ENCODE measurements at places on chromosomes 6 and 20.

DNA sequence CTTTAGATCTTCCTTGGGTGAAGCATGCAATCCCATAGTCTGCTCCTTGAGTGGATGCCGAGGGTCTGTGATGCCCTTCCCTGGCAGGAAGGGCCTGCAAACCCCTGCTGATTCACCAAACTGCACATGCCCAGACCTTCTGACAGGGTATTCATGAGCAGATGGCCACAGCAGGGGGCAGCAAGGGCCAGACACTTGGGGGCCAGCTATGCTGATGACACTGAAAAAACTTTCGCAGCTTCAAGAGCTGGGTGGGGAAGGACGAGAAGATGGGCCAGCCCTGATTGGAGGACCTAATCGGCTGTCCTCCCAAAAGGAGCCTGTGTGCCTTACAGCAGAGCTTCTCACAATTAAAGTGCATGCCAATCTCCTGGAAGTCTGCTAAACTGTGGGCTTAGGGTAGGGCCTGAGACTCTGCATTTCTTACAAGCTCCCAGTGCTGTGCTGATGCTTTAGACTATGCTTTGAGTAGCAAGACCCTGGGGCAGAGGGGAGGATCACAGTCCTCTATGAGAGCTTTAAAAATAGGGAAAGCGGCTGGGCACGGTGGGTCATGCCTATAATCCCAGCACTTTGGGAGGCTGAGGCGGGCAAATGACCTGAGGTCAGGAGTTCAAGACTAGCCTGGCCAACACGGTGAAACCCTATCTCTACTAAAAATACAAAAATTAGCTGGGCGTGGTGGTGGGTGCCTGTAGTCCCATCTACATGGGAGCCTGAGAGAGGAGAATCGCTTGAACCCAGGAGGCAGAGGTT is 15.2 kb upstream of the GDAP1L1 start:
- no peak for DNase-seq

GRCh38 chr20:48283470-48284110 is 498.3 kb upstream of the SULF2 start:
- DNase-seq, result no peak

GRCh38 chr20:3279761-3280160 is 40.8 kb upstream of the SLC4A11 start:
- DNase-seq, result no peak

DNA sequence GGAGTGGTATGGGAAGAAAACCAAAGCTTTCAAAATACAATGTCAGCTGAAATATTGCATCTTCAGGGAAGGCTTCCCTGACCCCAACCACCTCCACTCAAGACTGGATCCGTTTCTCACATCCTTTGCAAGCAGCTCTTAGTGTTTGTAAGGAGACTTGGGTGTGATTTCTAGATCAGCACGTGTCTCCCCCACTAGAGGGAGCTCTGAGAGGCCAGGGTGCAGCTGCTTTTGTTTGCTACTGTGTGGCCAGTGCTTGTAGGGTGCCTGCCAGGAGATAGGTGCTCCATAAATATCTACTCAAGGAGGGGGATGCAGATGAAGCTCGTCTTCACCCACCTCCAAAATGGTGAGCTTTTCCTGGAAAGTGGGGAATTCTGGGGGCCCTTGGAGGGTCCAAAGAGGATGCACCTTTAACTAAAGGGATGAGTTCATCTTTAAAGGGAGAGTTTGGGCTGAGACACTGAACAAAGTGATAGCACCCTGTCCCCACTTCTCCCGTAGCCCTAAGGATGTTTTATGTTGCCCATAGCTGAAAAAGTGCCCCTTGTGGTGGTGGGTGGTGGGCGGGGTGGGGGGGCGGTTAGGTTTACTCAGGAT is 52.6 kb upstream of the MAFB start:
- no peak for DNase-seq

DNA sequence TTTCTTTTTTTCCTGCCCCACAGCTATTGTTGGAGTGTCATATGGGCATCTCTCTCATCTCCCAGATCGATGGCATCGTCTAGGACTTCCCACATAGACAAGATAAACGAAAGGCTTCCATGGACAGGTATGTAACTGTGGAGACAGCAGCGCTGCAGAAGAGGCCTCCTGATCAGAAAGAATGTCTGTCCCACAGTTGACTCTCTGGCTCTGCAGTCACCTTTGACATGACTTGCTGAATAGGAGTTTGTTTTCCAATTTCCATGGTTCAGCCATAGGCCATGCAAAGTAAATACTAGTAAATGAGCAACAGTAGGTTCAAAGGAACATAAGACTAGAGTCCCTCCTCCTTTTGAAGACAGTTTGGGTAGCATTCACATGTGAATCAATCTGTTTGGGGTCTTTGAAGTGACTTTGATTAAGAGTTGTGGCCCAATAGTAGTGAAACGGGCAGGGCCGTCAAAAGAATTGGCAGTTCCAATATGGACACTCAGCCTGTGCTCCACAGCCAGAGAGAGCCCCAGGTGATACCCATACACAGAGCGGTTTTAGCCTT is 134.7 kb upstream of the IFNGR1 start:
- no peak for DNase-seq

DNA sequence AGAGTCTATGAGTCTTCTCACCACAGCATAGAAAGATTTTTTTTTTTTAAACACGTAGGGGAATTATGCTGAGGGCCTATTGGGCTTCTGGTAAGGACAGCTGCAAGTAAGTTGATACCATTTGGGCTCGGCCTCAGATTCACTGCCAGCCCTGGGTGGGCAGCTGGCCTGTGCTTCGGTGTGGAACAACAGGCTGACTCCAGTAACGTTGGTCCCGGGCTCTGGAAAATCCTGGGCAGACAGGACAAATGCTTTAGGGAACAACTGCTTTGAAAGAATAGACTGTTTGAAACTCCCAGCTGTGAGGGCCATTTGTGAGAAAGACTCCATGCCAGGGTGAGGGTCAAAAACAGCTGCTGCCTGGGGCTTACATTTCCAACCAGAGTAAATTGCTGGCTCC is 366.5 kb downstream of the QKI start:
- no peak for DNase-seq

DNA sequence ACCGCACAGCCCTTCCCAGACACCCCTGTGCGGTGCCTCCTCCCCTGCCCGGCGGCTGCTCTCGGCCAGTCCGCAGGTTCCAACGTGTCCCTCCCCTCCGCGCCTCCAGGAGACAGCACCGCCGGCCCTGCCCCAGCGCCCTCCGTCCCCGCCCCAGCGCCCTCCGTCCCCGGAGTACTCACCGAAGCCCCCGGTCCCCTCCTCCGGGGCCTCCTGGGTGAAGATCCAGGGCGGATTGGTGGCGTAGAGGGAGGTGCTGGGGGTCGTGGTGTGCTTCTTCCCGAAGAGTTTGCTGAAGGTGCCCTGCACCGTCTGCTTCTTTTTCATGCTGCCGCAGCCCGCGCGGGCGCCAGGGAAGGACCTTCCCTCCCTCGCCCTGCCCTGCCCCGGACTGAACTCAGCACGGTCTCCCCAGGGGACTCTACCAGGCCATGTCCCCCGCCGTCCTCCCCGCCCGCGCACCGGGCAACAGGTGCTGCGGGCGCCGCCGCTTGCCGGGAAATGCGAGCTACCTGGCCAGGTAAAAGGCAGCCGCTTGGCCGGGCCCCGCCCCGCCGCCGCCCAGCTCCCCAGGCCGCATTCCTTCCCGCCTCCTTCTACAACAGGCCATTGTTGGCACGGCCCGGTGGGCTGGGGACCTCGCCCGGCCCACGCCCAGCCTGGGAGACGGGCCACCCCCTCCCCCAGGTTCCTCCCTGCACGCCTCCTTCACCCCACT is at the start of gene C6orf132:
Gene C6orf132 (minus strand): TSS at position 503 of the 718 bp plus-strand sequence. CDS start 176 bp downstream, at position 327.
- no peak for DNase-seq

DNA sequence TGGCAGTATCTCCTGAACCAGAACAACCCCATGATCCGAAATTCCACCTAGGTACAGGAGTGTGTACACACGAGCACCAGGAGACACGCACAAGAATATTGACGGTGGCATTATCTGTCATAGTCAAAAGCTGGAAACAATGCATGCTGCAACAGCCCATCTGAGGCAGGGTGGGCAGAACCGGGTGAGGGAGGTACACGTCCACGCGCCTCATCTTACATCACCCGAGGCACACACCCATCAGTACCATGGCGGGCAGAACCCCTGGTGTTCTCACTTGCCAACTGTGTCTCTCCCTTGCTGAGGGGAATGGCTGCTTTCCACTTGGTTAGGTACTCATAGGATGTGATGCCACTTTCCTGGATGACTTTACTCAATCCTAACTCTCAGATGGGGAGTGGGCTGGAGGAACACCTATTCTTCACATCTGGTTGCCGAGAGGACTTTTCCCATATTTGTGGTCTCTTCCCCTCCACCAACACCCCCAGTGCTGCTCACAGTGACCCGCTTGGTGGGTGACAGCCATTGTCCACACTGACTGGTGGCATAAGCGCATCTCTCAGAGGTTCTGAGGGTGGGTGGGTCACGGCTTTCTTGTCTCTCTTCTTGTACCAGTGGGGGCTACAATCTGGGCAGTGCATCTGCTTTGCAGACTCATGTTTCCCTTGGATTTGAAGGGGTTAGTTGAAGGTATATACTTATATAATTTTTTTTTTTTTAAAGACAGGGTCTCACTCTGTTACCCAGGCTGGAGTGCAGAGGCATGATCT is 13.5 kb downstream of the PPP1R3G start:
- DNase-seq, result no peak

GRCh38 chr20:35575958-35576357 is 34.1 kb downstream of the ERGIC3 start:
- no peak for DNase-seq

GRCh38 chr6:167485186-167485978 is 160.5 kb downstream of the TTLL2 start:
- DNase-seq, result no peak

GRCh38 chr6:106614592-106615257 is 14.6 kb downstream of the RTN4IP1 start:
- no peak for DNase-seq

GRCh38 chr20:34834459-34834893 is 9.0 kb upstream of the NCOA6 start:
- no peak for DNase-seq

GRCh38 chr6:169428532-169428931 is 174.9 kb upstream of the THBS2 start:
- no peak for DNase-seq

- DNase-seq, result no peak
Observed at GRCh38 chr6:116057766-116058165, 2.9 kb downstream of the FRK start.

- no peak for DNase-seq
Observed at GRCh38 chr6:136526196-136526930, 23.9 kb downstream of the MAP7 start.
